Stimulated activated CD8-positive, alpha-beta memory T cell treated with anti-CD3 and anti-CD28 coated beads, Interleukin-4, amount 100 ng/mL, for 48 hours (primary cell): ENCODE measurements at places on chromosomes 7 and 10.

DNA sequence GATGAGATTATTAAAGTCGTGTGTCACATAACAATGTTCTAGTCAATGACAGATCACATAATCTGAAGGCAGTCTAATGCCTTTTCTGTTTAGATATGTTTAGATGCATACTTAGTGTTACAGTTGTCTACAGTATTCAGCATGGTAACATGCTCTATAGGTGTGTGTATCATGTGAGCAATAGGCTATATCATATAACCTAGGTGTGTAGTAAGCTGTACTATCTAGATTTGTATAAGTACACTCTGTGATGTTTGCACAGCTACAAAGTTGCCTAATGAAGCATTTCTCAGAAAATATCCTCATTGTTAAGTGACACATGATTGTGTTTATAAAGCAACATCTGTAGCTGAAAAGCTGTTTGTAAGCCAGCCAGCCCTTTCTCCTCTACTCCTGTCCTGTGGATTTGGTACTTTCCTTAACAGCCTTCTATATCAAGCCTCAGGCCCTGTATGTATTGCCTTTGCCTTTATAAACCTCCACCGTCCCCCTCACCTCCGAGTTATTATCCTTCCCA, 6.3 kb downstream of the HECTD2 start:
- no peak for DNase-seq

- DNase-seq, result no peak
Measured at GRCh38 chr7:157291404-157292080, 45.3 kb upstream of the DNAJB6 start.

GRCh38 chr10:11242443-11243387, 225.0 kb downstream of the CELF2 start:
- DNase-seq, result peak; percentile 56

GRCh38 chr10:10917031-10917430, 100.6 kb upstream of the CELF2 start:
- DNase-seq, result no peak

- no peak for DNase-seq
Measured at GRCh38 chr10:61359452-61359851, 93.7 kb downstream of the TMEM26 start.

DNA sequence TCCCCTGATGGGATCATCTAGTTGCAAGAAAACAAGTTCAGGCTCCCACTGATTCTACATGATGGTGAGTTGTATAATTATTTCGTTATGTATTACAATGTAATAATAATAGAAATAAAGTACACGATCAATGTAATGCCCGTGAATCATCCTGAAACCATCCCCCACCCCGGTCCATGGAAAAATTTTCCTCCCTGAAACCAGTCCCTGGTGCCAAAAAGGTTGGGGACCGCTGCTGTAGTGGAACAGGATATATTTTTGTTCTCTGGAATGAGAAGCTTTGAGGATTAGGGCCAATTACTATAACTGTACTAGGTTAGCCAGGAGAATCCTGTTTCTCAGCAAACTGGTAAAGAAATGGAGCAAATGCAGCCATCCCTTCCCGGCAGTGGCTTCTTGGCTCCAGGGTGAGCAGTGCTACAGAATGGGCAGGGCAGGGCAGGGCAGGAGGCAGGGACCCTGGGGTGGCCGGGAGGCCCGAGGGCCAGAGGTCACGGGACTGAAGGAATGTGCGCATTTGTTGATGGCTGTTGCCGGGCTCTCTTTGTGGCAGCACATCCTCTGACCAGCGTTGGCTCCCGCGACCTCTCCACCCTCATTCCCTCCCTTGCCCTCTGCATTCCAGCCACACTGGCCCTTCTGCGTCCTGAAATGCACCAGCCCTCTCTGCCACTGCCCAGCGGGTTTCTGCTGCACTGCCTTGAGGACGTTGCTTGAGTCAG, 162.3 kb upstream of the NPS start:
- DNase-seq, result no peak

- DNase-seq, result no peak
Measured at GRCh38 chr10:100816671-100817070, 71.3 kb downstream of the PAX2 start.

- DNase-seq, result no peak
Measured at GRCh38 chr10:112914288-112914952, 35.6 kb upstream of the TCF7L2 start.

- no peak for DNase-seq
Measured at GRCh38 chr10:74587109-74587854, 239.1 kb upstream of the KAT6B start.

DNA sequence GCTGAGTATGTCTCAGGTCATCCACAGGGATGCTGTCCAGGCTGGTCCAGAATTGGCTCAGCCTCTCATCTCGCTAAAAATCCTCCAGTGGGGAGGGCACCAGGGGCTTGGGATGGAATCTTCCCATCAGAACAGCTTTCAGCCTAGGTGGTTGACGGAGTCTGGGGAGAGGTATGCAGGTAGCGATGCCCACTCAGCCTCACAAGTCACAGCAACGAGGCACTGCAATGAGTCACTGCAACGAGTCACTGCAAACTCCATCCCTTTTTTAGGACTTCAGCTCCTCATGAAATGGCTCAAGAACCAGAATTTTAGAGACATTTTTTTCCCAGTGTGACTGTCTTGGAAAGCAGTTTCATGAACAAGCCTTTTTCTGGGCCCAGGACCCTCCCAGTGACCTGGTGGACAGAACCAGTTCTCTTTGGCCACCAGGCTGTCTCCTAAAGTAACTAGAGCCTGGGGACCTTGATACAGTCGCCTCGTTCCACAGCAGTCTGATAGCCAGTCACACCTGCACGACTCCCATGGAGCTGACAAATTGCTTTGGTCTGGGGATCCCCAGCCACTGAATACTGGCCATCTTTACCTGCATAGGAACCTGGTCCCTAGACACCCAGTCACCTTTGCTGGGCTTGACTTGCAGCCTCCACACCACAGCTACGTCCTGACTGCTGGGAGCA, 41.3 kb upstream of the PPP2R2D start:
- DNase-seq, result no peak

DNA sequence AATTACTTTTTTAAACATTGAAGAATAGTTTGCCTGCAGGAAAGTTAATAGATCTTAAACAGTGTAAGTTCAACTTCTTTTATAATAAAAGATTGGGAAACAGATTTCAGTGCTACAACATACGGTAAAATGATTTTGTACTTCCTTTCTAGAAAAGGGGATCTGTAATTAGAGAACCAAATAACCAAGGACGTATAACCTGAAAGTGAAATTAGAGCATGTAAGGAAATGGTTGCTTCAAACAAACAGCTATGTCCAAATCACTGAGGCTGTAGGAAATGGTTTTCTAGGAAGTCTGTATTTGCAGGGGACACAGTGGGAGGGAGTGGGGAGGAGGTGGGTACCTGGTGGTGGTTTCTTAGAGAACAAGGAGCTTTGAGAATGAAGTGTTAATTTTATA, 57.9 kb upstream of the EXOC6 start:
- DNase-seq, result no peak

- no peak for DNase-seq
Measured at GRCh38 chr10:28709001-28709710, 31.8 kb downstream of the BAMBI start.

- no peak for DNase-seq
Measured at GRCh38 chr10:107899075-107899474, 734.6 kb upstream of the SORCS1 start.

DNA sequence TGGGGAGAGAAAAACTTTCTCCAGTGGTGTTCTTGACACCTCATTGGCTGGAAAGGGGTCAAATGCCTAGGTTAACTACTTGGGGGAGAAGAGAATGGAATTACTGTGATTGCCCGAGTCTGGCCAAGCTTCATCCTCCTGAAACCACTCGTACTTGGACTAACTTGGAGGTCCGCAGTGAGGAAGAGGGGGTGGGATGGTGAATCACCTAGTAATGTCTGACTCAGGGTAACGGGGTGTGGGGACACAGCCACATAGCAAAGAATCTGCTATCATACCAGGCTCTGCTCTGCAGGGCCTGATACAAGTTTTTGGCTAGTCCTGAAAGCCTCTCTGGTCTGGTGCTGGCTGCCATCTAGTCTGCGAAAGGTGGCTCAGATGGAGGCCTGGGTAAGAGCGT, 190.9 kb downstream of the RPS24 start:
- DNase-seq, result no peak

DNA sequence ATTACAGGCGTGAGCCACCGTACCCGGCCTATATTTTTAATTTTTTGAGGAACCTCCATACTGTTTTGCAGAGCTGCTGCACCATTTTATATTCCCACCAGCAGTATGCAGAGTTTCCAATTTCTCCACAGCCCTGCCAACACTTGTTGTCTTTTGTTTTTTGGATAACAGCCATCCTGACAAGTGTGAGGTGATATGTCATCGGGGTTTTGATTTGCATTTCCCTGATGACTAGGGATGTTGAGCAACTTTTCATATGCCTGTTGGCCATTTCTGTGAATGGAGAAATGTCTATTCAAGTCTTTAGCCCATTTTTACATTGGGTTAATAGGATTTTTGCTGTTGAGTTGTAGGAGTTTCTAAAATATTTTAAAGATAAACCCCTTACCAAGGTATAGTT, 22.2 kb downstream of the ENTPD7 start:
- DNase-seq, result no peak

- no peak for DNase-seq
Measured at GRCh38 chr10:60652628-60653027, 125.7 kb upstream of the CDK1 start.

DNA sequence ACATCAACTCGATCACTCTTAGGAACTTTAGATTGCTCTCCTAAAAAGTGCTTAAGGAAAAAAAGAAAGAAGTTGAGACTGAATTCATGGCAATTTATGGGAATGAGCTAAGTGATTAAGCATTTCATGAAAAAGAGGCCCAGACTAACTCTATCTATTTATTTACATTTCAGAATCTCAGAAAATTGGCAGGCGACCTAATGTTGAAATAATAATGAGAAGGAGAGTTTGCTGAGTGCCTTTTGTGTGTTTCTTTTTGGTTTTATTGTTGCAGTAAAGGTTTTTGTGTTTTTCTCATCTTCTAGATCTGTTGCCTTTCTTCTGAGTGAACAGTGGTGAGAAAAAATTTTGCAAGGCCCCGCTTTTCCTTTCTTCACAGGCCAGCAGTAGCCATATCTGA, 3.8 kb downstream of the GRK5 start:
- no peak for DNase-seq

- DNase-seq, result no peak
Measured at GRCh38 chr7:17063045-17063383, 181.2 kb upstream of the AGR3 start.

DNA sequence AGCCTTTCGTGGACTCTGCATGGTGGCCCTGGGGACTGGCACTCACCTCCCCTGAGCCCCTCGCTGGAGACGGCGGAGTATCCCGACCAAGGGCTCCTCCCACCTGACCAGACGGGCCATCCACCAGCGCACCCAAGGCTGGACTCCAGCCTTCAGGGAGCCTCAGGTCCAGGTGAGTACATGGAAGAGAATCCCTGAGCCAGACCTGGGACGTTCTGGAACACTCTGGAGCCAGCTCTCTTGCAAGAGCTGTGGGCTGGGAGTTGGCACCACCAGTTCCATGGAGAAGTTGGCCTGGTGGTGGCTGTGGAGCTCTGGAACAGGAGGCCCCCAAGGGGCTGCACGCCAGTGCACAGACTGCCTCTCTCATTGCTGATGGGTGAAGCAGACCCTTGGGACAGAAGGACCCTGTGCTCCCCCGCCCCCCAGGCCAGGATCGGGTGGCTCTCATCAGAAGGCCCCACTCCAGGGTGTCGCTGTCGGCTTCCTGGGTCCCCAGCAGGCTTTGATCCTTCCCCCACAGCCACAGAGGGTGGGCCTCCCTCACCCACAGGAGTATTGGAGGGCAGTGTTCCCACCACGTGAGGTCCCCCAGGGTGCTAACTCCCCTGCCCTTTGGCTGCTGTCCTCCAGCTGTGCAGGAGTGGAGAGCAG, 189.9 kb downstream of the EBF3 start:
- DNase-seq, result peak; percentile 16

GRCh38 chr7:57868771-57869483, 418.9 kb downstream of the ZNF716 start:
- DNase-seq, result no peak

GRCh38 chr10:51744235-51745000, 45.0 kb upstream of the CSTF2T start:
- DNase-seq, result no peak

DNA sequence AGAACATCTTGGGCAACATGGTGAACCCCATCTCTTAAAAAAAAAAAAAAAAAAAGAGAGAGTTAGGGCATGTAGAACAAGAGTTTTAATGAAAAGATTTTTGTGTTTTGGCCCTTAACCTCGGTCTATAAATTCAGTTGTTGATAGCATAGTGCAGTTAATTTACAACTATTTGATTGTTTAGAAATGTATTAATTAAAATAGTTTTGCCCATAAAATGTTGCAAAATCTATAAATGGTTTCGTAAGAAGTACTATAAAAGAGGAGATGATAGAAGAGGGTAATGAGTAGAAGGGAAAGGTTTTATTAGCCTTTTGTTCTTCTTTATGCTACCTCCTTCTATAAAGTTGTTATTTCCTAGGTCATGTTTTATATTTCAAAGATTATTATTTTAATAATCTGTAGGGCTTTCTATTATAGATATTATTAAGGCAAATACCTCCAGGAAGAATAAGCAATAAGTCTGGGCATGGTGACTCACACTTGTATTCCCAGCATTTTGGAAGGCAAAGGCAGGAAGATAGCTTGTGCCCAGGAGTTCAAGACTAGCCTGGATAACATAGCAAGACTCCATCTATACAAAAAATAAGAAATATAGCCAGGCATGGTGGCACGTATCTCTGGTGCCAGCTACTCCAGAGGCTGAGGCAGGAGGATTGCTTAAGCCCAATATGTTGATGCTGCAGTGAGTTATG, 73.3 kb downstream of the MCU start:
- no peak for DNase-seq

DNA sequence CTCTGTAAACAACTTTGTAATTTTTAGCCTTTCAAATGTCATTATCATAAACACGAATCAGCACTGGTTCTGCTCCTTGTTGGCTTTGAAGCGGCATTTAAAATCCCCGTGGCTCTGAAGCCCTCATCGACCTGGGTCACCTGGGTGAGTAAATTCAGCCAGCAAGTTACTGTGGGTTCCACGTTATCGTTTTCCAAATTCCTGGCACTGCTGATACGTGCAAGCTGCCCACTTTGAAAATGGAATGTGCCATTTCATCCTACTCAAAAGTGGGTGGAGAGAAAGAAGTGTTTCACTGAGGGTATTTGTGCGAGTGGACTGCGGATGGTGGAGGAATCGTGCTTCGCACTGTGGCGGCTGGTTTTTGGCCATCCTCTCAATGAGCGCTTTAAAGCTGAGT, 281.7 kb downstream of the KLF6 start:
- DNase-seq, result no peak

DNA sequence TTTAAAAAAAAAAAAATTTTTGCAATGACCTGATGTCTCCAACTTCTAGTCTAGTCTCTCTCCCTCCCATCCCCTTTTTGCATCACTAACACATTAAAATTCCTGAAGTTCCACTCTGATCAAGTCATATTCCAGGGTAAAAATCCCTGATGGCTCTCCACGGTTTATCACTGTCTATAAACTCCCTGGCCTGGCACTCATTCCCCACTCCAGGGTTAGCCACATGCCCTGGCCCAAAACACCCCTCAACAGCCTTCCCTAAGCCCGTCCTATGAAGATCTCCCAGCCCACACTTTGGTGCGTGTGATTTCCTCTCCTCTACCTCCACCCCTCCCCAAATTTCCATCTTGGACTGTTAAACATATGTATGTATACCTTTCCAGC, 125.4 kb downstream of the JAZF1 start:
- no peak for DNase-seq
